ENCODE measurements at places on chromosomes 12 and 14.

- DNase-seq, result peak; percentile 63
Observed at GRCh38 chr12:121794534-121795033, 1.1 kb upstream of the RHOF start.

DNA sequence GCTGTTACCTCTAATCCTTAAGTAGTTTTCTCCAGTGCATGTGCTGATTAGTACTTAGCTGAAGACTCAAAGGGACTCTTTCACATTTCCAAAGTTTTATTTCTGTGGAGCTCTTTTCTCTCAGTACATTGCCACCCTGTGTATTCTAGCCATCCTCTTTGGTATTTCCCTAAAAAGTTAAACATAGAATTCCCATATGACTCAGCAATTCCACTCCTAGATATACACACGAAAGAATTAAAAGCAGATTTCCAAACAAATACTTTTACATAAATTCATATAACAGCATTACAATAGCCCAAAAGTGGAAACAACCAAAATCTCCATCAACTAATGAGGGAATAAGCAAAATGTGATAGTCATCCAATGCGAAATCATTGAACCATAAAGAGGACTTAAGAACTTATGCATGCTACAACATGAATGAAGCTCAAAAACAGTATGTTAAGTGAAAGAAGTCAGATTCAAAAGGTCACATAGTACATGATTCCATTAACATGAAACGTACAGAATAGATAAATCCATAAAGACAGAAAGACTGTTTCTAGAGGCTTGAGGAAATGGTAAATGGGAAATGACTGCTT is 9.0 kb upstream of the NOVA1 start:
- no peak for DNase-seq

GRCh38 chr12:50677858-50678257 is 86.0 kb upstream of the ATF1 start:
- no peak for DNase-seq

DNA sequence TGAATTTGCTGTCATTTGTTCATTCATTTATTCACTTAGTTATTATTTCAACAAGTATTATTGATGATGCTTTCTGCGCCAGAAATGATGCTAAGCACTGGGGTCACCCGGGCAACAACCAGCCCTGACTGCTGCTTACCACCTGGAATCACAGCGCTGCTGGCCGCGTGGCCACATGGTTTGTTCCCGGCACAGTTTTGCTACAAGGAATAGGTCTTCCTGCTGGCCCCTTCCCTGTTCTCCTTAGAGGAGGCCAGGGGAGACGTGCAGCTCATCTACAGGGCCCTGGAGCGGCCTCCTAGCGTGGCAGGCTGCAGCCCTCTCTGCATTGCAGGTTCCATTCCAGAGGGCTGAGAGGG is 7.0 kb downstream of the JDP2 start:
- DNase-seq, result no peak

DNA sequence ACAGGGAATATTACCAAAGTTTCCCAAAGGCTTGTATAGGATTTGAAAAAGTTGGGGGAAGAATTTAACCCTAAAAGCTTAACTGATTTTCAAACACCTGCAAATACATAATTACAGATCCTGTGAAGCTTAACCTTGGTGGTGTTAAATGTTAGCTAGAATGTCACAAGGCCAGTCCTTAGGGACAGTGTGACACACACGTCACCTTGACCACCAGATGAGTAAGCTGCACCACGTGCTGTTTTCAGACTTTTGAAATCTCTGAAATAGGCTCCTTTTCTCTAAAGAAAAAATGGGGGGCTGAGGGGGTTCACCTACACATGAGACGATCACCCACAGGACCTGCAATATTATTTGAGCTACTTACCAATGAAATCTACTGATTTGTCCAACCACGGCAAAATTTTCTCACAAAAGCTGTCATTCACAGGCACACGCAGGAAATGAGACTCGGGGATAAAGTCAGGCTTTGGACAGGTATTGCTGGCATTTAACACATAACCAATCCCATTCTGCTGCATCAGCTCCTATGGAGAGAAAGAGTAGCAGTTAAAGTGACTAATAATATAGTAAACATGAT is 75.9 kb downstream of the DUSP16 start:
- DNase-seq, result no peak

GRCh38 chr12:13211191-13211858 is 14.8 kb downstream of the EMP1 start:
- no peak for DNase-seq

GRCh38 chr12:87815771-87816585 is 213.2 kb downstream of the C12orf50 start:
- no peak for DNase-seq

DNA sequence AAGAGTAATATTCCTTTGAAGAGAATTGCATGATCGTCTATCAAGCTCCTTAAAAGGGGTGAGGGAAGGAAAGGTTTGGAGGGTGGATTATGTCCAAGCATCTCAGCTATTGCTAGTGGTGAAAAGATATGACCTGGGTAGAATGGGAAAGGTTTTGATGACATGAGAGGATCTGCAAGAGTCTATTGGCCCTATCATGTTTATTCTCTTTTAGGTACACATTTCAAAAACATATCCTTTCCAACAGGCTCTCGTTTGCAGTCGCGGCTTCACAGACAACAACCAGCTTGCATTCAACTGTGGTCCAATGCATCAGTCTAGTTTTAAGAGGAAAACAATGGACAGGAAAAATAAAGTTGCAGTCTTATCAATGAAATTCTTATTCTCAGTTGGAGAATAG is 17.1 kb downstream of the FOXG1 start:
- DNase-seq, result no peak

DNA sequence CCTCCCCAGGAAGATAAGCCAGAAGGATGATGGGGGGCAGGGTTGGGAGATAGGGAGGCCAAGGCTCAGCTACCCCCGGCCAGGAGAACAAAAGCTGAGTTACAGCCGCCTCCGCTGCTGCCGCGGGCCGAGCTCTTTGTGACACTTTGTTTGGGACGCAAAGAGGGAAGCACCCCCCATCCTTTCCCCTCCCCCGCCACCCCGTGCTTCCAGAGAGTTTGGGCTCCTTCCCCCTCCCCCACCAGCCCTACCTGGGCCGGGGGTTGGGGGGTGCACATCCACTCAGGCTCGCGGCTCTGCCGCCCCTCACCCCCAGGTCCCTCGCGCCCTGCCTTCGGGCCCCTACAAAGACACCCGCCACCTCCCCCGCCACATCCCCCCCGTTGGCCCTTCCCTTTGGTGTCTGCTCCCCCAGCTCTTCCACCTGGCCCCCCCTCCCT is 799 bp downstream of the ZNF219 start:
- DNase-seq, result no peak

DNA sequence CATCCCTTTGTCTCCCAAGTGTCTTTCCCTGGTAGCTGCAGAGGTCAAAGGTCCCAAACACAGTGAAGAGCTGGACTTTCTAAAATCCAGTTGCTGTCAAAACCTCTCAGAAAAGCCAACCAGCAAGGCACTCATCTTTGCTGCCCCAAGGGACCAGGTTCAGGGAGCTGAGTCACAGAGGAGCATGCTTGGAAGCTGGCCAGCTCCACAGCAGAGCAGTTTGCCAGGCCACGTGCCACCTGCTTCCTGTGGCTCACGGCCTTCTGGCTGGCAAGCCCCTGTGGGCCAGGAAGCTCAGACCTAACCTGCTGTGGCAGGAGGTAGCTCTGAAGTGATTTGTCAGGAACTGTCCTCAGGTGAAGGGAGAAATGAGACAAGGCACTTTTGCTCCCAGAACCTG is 3.6 kb downstream of the ISCU start:
- no peak for DNase-seq

DNA sequence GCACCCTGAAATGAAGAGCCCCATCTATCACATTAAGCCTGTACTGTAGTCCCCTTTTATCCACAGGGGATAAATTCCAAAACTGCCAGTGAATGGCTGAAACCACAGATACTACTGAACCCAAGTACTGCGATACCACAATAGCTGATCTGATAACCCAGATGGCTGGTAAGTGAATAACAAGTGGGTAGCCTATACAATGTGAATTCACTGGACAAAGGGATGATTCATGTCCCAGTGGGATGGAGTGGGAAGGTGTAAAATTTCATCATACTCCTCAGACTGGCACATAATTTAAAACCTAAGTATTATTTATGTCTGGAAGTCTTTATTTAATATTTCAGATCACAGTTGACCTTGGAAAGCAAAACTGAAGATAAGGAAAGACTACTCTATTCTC is 201.3 kb downstream of the GPHN start:
- DNase-seq, result no peak

DNA sequence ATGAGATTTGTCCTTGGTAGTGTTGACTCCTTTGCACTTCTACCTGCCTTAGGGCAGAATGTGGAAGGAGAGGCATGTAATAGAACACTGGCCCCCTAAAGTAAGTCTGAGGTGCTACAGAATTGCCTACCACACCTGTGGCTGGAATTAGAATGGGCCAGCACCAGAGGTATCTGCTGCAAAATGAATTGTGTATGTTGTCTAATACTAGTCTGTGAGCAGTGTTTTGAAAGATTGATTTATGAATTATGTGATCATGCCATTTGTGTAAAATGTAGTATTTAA is 5.7 kb upstream of the STYX start:
- DNase-seq, result no peak

DNA sequence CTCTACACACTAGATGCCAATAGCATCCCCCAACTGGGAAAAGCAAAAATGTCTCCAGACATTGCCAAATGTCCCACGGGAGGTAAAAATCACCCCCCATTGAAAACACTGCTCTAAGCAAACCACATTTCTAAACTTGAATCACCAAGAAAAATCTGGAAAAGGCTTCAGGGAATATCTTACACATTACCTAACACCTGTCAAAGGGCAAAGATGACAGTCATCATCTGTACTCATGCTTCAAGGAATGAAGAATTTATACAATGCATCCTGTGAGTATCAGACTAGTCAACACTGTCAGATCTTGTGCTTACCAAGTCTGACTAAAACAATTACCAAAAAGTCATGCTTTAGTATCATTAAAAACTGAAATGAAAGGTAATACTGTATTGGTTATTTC is 161.6 kb upstream of the SOX5 start:
- no peak for DNase-seq

GRCh38 chr12:7496451-7496850 is 7.1 kb downstream of the CD163 start:
- DNase-seq, result no peak

DNA sequence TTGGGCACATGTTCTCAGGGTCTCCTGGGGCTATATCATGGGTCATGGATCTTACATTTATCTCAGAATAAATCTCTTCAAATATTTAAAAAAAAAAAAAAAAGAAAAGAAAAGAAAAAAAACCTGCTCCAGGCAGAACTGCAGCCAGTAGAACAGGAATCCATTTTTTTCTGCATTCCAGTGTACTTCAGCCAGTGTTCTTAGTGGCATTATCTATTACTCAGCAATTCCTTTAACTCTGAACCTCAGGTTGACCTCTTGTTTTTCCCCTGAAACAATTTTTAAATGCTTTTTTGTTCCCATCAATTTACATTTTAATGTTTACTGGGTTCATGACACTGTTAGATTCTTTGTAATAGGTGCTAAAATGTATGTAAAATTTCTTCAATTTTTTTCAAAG is 66.7 kb upstream of the STXBP6 start:
- no peak for DNase-seq

- no peak for DNase-seq
Observed at GRCh38 chr14:70043001-70043400, 145.8 kb downstream of the SLC8A3 start.

DNA sequence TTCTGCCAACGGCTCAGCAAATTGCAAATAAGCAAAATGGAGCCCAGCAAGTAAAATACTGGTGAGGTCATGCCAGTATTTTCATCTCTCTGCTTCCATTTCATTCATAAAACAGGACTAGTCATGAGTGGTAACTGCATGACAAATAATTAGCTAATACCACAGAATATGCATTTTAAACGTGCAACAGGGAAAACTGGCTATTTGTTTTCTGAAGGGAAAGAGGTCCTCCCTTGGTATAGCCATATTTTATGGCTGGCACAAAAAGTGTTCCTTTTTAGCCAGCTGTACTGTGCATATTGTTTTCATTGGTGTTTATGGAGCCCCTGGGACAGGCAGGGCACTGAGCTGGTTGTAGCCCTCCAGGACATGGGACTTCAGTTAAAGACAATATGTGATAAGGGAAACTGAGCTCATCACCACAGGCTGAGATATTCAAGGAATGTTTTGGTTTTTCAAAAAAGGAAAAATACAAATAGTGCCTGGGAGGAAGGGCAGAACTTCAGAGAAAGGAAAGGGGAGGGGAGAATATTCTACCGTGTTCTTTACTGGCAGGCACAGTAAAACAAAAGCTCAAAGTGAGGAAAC is 26.1 kb upstream of the FOXN3 start:
- no peak for DNase-seq

DNA sequence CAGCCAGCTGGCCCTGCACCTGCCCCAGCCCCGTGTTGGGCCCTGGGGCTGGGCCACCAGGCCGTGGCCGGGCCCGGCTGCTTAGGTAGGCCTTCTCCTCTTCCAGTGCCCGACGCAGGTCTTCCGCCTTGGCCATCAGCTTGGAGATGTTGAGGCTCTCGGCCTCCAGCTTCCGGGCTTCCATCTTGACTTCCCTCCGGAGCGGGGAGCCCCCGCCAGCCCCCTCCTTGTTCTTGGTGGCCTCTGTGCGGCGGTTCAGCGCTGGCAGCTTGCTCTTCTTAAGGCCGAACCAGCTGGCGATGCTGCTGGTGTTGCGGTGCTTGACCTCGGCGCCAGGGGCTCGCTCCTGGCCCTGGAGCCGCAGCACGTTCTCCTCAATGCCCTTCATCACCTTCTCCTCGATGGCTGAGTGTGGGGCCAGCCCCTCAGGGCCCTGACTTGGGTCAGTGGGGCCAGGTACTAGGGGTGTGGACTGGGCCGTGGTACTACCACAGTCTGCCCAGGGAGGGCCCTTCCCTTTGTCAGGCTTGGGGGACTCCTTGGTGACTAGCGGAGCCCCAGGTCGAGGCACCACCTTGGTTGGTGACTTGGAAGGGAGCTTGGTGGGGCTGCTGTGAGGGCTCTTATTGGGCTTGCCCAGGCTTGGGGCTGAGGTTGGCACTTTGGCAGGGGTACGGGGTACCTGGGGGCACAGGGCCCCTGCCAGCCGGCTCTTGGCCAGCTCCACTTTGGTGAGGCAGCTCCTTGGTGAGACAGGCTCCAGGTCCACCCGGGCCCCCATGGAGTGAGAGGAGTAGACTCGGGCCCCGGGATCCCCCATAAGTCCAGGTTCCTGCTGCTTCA is 33.2 kb downstream of the NCKAP5L start:
- no peak for DNase-seq
